ENCODE measurements at places on chromosomes 6 and 20.

DNA sequence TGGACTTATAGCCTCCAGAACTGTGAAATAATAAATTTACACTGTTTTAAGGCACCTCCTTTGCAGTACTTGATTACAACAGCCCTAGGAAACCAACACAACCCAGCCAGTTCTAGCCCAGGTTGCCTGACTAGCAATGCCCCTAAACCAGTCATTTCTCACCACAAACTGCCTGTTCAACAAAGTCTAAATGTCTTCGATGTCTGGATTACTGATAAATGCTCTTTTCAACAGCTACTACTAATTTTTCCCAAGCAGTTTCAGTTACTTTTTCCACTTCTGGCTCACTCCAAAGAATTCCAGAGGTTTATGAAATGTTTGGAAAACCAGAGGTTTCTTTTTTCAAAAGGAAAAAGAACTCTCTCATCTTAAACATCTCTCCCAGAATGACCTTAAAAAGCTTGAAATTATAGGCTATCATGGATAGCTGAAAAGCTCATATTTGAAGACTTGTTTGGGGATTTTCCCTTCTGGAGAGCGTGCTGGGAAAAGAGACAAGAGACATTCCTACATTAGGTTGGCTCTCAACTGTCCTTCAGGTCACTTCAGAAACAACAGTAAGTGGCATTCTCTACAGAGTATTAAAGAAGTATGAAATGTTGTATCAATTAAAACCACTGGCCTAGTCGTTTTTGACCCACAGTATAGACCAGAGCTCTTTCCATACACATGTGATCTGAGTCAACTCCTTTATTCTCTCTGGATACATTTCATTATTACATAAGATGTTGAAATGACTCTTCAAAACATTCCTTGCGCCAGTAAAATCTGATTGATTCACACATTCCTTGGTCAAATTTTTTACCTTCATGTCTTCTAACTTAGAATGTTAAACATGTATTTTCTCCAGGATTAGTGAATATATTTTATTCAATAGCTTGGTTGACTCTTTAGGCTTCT is 265.9 kb downstream of the COL12A1 start:
- DNase-seq, result no peak

DNA sequence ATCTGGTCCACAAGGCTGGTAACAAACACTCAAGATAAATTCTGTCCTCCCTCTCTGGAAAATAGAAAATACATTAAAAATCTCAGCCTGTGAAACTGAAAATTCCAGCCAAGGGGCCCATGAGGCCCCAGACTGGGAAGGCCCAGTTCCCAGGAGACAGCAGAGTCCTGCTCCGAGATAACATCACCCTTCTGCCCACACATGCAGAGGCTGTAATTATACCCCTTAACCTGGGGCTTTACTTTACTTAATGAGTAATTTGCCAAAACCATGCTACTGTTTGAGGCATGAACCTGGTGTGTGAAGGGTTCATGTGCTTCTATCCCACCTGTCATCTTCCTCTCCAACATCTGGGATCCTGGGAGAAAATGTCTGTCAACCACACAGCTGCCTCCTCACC is 398.9 kb upstream of the SULF2 start:
- DNase-seq, result no peak

DNA sequence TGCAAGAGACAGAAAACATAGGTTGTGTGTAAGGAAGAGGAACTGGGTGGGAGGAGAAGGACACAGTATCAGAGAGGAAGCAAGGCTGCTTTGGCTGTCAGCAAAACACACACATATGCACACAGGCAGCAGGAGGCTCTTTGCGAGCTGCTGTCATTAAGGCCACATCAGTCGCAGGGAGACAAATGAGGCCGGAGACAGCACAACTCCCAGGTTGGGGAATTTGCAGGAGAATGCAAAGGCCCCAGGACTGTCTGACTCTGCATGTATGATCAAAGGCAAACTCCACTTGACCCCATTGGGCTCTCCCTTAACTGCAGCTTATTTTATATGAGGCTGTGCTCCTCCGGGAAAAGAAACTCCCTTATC is 35.3 kb downstream of the METTL24 start:
- no peak for DNase-seq

DNA sequence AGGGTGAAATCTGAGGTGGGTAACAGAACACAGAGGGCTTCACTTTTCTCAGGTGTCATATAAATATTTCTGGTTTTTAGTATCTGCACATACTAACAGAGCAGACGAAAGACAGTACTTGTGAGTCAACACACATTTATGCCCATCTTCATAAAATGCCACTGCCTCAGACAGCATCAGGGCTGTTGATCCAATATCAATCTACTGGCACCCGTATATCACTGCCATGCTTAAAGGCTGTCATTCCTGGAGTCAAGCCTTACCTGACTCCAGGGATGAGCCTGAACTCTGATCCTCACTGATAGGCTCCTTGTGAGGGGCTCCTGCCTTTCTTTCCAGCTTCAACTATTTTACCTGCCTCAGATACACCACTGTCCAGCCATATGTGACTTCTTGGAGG is 595.7 kb downstream of the TFAP2B start:
- no peak for DNase-seq

- no peak for DNase-seq
These were observed 14.4 kb upstream of the ANKRD60 start for GRCh38 chr20:58242824-58243223.

DNA sequence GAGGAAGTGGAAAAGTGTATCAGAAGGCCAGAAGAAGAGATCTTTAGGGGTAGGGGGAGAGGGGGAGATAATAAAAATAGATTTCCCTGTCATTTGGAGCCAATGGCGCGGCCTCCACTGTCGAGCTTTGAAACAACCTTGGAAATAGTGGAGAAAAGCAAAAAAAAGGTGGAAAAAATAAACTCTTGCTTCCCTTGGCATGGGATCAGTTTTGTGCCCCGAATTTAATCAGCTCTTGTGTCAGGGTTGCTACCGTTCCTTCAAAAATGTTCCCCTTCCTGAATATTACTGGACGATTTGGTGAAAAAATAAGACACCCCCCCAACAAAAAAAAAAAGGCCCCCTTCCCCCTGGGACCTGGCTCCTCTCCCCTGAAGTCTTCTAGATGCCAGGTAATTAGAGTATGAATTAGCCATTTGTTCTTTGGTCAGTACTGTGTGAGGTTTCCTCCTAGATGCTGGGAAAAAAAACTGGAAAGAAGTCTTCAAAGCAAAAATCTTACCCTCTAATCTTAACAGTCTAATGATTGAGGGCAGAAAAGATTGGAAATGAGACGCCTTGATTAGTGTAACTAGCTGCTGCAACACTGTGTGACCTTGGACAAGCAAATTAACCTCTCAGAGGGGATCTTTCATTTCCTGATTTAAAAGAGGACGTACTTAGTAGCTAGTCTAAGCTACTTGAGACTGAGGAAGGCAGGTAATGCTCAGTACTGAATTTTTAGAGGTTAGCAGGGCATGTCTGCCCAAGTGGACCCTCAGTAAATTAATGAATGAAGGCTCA is 872 bp upstream of the RBM39 start:
- DNase-seq, result peak; percentile 7

DNA sequence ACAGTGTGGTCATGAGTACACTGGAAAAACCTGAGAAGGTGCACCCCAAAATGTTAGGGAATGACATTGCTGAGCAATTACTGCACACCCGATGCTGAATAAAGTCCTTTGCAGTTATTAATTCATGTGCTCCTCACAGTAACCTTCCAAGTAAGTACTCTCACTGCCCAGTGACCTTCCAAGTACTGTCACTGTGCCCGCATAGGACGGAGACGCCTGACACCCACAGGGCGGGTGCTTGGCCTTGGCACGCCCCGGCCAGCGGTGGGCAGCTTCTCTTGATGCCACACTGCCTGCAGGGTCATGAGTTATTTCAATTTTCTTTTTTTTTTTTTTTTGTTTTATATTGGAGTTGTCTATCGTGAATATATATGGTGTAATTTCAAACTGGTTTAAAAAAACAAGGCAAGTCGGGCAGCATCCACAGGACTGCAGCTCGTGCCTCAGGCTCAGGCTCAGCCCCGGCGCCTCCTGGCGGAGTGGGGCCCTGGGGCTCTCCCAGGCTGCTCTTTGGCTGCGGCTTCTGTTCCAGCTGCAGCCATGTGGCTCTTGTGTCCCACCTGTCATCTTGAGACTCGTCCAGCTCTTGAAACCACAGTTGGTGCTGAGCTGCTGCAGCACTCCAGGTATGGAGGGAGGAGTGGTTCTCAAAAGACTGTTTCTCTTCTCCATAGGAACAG is 27.0 kb downstream of the PNLDC1 start:
- no peak for DNase-seq

- no peak for DNase-seq
These were observed 77.3 kb downstream of the SLC22A23 start for GRCh38 chr6:3379482-3380060.

DNA sequence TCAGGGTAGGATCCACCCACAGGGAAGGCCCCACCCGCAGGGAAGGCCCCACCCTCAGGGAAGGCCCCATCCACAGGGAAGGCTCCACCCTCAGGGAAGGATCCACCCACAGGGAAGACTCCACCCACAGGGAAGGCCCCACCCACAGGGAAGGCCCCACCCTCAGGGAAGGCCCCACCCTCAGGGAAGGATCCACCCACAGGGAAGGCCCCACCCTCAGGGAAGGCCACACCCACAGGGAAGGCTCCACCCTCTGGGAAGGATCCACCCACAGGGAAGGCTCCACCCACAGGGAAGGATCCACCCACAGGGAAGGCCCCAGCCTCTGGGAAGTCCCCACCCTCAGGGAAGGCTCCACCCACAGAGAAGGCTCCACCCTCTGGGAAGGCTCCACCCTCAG is 40.5 kb downstream of the KCNQ2 start:
- DNase-seq, result no peak

DNA sequence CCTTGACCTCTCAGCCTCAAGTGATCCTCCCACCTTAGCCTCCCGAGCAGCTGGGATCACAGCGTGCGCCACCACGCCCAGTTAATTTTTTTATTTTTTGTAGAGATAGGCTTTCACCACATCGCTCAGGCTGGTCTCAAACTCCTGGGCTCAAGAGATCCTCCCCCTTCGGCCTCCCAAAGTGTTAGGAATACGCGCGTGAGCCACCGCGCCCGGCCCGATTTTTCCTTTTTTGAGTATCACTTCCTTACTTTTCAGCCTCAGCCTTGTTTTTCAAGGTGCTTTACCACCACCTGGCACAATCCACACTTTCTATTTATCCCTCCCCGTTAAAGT is 791 bp upstream of the STX11 start:
- DNase-seq, result no peak

GRCh38 chr6:20367743-20368485 is 33.8 kb upstream of the E2F3 start:
- DNase-seq, result no peak

DNA sequence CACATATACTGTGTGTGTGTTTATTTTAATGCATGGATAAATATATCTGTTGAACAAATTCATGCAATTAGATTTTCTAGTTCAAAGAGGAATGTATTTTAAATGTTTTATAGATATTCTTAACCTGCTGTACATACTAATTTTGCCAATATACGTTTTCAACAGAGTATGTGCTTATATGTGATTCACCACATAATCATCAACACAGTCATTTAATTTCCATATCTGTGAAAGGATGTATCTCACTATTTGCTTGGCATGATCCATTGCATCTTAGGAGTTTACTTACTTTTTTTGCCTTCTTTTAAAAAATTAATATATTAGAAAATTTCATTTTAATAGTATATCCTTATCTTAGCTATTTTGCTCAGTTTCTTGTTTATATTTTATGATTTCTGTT is 902.3 kb upstream of the CITED2 start:
- no peak for DNase-seq

GRCh38 chr6:166541366-166541765 is 45.1 kb downstream of the RAMACL start:
- DNase-seq, result no peak

DNA sequence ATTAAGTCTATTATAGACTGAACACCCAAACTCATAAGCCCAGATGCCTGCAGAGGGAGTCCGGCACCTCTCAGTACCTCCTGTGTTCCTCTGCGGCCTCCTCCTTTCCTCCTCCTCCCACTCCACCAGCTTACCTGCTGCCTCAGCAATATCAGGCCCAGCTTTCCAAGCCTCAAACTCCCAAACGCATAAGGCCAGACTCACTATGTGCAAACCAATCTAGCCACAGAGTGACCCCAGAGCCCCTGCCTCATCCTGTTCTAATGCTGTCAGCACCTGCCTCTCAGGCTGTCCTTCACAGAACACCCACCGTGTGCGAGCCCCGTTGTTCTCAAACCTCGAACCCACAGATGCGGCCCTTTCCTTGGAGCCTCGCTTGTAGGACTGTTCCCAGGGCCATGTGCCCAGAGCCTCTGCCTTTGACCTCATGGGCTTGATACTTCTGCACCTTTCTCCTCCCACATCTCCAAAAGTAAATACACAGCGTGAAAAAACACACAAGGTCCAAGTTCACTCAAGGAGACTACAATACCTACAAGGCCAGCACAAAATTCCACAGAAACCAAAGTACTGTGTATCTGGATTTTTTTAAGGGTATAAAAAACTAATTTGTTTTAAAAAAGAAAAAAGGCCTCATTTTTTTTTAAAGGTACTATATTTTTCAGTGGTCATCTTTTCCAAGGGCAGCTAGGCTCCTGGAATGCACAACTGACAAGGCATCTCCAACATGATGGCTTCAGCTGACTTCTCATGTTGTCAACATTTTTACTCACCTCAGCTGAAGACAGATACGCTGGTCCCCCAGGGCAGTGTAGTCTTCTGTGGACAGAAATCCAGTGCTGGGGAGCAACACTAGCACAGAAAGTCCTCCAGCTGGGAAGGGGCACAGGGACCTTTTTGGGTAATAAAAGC is 52.3 kb downstream of the ABHD12 start:
- DNase-seq, result no peak

DNA sequence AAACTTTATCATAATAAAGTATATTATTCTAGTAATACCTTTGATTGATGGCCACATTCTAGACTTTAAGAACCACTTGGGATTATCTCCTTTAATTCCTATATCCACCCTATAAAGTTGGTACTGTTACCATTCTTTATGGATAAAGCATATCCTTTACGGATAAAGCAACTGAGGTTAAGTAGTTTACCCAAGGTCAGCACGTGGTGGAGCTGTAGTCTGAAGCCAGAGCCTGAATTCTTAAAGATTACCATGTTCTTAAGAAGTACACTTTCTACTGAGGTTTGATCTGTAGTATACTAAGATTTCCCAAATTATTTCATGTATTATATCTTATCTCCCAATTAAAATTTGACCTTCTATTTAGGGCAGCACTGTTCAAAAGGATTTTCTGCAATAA is 3.0 kb upstream of the NCOA7 start:
- DNase-seq, result no peak

DNA sequence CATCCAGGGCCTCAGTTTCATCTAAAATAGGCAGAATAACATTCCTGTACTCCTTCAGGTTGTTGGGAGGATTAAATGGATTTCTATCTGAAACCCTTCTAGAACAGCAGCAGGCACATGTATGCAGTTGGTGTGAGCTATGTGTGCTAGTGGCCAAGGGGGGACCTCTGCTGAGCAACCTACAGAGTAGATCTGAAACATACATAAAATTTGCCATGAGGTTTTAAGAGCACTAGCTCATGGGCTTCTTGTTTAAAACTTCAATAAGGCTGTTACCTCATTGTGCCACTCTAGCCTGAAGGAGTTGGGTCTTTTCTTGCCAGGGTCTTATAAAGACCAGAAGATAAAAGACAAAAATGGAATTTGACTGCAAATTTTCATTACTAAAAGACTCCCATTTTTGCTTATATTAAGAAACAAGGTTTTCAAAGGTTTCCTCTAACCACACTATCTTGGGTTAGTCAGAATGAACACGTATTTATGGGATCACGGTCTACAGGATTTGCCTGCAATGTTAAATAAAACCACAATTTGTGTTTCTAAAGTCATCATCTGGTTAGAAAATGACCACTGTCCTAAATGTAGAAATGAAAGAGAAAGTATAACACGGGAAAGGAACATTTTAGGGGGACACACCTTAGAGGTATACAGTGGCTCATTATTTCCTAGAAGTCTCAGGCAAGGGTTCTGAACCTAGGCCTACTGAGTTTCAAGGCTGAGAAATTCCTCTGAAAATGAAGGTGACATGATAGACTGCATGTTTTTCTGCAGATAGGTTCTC is 144.9 kb upstream of the OLIG3 start:
- no peak for DNase-seq

Measured in NCI-H774 (cell line).